ENCODE measurements at places on chromosomes 2 and 18.

DNA sequence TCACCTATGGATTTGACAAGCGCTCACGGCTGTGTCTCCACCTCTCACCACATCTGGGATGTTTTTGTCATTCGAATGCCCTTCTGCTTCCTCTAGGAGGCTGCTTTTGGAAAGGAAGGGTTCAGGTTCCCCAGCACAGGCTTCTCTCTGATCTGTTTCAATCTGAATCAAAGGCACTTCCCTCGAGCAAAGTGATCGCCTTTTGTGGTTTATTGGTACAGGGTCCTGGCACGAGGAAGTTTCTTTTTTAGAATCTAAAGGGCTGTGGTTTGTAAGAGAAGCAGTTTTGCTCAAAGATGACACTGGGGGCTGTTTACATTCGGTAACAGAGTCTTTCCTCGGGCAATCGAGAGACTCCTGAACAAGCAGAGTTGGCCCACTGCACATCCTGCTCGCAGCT lies 145.0 kb downstream of the DAW1 start:
- DNase-seq, result no peak

DNA sequence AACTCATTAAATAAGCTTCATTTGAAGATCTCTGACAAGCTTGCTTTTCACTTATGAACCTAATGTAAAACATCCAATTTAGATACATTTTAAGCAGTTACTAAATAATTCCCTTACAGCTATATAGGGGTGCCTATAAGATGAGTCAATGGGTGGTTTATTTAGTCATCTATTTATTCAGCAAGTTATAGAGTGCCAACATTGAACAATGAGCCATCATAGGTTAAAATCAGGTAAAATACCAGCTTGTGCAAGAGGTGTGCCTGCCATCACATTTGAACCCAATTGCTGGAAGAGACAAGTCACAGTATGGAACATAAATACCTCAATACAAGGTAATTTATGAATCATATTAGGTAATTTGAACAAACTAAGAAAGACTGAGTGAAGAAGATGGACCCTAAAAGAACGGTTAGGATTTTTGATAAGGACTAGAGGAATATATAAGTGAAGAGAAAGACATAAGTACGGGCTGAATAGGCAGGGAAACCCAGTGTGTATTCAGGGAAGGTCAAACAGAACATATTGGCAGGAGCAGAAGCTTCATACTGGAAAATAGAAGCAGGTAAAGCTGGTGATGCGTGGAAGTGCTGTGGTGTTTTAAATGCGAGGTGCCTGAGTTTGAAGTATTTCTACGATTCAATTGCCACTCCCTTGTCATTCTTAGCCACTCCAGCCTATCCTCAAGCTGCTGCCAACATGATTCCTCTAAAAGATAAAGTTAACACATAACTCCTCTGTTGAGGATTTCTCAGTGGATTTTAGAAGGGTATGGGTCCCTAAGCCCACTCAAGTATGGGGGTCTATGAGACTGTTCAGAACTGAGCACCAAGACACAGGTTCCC lies 18.9 kb upstream of the STAT4 start:
- no peak for DNase-seq

DNA sequence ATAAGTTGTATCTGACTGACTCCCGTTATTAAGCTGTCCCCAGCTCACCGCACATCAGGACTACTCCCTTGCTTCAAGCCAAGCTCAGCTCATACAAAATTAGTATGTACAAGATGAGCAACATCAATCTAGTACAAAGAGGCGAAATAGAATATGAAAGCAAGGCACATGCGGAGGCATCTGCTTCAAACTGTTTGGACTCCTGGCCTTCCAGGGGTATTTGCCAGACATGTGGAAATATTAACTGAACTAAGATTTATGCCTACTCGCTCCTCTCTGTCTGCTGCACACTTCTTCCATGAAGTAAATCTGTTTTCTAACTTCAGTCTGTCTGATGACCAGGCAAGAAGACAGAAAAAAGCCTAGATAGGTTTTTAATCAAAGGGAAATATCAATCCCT lies 499.8 kb downstream of the PID1 start:
- DNase-seq, result peak; percentile 56

- no peak for DNase-seq
These were observed 48.5 kb downstream of the SOCS6 start for GRCh38 chr18:70337139-70337972.

DNA sequence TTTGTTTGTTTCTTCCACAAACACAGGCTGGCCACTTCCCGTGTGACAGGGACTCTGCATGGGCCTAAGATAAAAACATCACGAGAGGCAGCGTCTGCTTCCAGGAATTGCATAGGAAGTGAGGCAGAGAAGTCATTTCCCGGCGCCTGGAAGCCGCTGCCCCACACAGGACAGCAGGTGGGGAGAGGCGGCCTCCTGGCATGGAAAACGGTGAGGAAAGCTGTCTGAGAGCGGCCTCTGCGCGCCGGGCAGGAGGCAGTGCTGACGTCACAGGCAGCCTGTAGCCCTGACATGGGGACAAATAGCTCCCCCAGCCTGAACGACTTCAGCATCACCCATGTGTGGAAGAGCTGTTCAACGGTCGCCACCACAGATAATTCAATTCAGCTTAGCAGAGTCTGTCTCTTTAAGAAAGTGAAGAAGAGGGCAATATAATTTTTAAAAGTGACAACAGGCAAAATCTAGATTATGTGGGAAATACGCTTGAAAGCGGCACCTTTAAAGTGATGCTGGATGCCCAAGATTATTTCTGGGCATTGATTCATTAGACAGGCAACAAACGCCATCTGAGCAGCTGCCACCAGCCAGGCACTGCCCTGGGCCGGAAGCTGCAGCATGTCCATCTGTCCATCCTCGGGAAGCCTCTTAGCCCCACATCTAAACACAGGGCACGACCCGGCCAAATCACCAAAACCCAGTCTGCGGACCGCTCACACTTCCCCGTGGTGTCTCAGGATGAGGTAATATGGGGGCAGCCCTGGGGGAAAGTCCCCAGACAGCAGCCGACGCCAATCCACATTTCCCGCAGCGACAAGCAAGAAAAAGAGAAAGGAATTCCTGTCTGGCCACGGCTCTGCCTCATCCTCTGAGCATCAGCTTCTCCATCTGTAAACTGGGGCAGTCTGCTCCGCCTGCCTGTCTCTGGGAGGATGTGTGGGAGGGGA lies 138.9 kb downstream of the PXDN start:
- DNase-seq, result no peak

DNA sequence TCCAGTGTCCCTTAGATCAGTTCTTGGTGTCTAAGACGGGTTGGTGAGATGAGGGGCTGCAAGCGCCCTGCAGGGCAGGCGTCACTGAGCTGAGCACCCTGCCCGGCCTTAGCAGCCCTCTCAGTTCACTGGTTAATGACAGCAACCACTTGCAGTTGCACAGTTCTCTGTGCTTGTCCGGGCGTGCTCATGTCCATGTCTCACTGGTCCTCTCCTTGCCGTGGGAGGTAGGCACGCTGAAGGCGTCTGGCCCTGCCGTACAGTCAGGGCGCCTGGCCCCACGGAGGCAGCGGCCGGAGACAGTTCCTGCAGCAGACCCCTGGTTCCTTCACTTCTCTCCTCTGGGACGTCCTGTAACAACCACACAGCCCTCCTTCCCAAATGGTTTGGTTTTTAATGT lies 75.3 kb downstream of the ARHGEF4 start:
- no peak for DNase-seq

DNA sequence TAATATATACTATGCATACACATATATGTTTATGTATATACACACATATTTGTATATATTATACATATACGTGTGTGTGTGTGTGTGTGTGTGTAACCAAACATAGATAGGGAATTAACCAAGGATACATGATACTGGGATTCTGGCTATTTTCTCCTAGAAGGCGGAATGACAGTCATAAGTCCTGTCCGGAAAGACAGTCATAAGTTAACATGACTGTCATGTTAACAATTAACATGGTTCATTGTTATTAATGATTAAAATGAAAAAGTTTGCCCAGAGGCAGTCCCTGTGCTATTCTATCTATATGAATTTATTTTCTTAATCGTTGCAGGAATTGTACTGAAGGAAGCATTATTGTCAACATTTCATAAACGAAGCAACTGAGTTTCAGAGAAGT lies 450.7 kb upstream of the NXPH2 start:
- no peak for DNase-seq

- DNase-seq, result peak; percentile 15
These were observed 138.7 kb upstream of the AQP4 start for GRCh38 chr18:27004056-27004829.

DNA sequence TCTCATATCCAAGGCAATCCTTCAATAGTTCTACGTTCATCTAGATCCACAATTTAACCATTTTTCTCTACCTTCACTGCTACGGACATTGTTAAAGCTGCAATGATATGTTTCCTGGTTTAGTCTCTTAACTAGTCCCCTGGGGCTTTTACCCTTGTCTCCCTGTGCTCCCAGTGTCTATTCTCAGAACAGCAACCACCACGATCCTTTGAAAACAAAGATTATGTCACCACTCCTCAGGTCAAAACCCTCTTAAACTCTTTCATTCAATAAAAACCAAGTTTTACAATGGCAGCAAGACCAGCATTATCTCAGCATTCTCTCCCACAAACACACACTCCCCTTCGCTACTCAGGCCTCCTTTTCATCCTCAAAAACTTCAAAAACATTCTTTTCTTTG lies 298.2 kb upstream of the CHST9 start:
- no peak for DNase-seq

DNA sequence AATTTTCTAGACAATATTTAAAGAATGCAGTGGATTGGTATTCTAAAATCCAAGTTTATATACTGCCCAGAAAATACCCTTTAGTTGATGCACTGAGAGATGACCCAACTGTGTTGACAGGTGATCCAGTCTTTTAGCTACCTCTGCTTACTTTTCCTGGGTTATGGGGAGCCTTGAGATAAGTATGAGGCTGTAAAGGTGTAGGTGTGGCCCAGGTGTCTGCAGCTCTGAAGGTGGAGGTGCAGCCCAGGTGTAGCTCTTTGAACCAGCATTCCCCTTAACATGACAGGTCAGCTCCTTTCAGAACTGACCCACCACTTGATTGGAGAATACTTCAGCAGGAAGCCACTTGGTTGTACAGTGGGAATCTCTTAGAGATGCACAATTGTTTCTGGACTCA lies 62.3 kb upstream of the ACSL3 start:
- DNase-seq, result no peak

GRCh38 chr2:10342245-10342951 lies 39.7 kb downstream of the HPCAL1 start:
- no peak for DNase-seq

- no peak for DNase-seq
These were observed 52.3 kb downstream of the CYP26B1 start for GRCh38 chr2:72095364-72095763.

DNA sequence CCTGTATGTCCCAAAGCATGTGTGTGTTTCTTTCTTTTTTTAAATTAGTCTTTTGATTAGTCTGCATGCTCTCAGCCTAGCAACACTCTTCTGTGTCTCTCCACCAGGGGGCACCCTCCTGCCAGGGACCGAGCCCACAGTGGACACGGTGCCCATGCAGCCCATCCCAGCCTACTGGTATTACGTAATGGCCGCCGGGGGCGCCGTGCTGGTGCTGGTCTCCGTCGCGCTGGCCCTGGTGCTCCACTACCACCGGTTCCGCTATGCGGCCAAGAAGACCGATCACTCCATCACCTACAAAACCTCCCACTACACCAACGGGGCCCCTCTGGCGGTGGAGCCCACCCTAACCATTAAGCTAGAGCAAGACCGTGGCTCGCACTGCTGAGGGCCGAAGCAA lies 93.8 kb downstream of the NRP2 start:
- no peak for DNase-seq

- DNase-seq, result no peak
These were observed 205.2 kb upstream of the APCDD1 start for GRCh38 chr18:10249270-10249669.
